Stimulated activated CD4-positive, alpha-beta T cell treated with anti-CD3 and anti-CD28 coated beads, Interleukin-1b, Interleukin-23, amount 100 ng/mL, for 48 hours (primary cell): ENCODE measurements at places on chromosomes 2 and 18.

DNA sequence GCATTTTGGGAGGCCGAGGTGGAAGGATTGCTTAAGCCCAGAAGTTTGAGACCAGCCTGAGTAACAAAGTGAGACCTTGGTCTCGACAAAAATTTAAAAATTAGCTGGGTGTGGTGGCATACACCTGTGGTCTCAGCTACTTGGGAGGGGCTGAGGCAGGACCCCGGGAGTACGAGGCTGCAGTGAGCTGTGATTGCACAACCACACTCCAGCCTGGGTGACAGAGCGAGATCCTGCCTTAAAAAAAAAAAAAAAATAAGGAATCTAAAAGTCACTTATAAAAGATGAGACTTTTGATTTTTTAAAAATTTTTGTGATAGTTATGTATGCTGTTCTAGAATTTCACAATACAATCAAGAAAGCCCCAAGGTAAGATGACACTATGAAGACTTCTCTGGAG lies 33.1 kb downstream of the ID2 start:
- DNase-seq, result no peak

- DNase-seq, result no peak
These were observed 78.5 kb downstream of the PPP1R1C start for GRCh38 chr2:182064019-182064778.

DNA sequence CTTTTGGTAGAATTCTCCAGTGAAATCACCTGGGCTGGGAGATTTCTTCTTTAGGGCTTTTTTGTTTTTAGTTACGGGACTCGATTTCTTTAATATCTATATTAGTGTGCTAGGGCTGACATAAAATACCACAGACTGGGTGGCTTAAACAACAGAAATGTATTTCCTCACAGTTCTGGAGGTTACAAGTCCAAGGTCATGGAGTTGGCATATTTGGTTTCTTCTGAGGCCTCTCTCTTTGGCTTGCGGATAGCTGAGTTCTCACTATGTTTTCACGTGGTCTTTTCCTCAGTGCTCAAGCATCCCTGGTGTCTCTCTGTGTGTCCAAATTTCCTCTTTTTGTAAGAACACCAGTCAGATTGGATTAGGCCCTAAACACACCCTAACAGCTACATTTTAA lies 208.5 kb upstream of the DTNA start:
- DNase-seq, result no peak

DNA sequence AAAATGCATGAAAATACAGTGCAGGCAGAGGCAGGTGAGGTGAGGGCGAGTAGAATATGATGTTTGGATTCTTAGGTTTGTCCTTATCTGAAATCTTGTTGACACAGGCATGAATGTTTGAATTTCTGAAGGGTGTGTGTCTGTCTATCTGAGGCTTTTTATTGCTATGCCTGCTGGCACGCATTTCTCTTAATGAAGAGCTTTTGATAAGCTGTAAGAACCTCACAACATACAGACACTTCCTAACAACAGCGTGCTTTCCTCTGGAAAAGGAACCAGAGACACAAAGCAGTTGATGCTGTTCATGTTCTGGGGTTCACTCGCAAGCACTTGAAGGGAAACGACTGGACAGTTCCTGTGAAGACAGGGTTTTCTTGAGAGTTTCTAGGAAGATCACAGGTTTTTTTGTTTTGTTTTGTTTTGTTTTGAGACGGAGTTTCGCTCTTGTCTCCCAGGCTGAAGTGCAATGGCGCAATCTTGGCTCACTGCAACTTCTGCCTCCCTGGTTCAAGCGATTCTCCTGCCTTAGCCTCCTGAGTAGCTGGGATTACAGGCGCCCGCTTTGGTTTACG lies 33.3 kb upstream of the CABLES1 start:
- DNase-seq, result no peak

DNA sequence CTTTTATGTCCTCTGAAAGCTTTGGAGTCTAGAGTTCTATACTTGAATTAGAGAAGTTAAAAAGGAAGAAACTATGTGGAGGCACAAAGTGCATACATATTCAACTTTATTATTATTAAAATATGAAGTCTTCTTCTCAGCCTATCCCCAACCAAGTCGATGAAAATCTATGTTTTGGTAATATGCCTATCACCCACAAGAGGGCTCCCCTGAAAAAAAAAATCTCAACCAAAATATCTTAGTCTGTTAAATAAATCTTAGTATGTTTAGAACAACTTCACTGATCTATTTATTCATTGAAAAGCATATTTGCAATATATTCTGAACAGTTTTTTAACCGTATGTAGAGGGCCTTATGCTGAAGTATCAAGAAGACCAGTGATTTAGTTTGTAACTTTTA lies 804.5 kb downstream of the TDRD15 start:
- DNase-seq, result no peak

DNA sequence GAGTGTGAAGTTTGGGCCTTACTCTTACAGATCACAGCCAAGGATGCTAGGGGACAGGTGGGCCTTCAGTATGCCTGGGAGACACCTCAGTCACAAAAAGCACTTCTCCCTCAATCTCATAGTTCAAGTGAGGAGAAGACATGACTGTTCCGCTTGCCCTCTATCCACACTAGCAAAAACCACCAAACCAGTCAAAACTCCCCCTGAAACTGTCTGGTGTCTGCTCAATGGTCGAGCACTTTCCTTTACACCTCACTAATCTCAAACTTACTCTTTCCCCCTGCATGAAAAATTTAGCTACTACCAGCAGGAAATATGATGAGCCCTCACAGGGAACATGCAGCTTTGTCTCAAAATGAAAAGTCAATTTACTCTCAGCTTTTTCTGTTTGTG lies 232.2 kb downstream of the TRIB2 start:
- DNase-seq, result peak; percentile 27
